ENCODE measurements at places on chromosomes 13 and 19.
A peak's percentile ranks its signal among the peaks of the same experiment; 100 is the strongest.

- DNase-seq: no peak
These were observed 27.4 kb downstream of the TFDP1 start for GRCh38 chr13:113611996-113612395.

- no peak for DNase-seq
These were observed 2.8 kb downstream of the PCDH9 start for GRCh38 chr13:67227131-67227983.

GRCh38 chr13:39538816-39539790 is 63.9 kb downstream of the LHFPL6 start:
- peak; percentile 88 for DNase-seq

DNA sequence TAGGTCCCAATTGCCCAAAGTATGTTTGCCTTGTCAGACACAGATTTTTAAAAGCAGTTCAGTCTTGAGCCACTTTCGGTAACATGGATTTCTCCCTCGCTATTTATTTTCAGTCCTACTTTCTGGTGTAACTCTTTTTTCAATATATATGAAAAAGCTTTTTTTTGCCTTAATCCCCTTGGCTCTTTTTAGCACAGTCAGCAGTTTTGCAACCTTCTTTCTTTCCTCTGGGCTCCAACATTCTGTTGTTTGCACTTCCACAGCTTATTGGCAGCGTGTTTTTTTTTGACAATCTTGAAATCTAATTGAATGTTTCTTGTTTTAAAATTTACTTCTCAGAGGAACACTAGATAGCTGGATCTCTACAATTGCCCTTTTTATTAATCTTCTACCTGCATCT is 429.3 kb upstream of the NBEA start:
- no peak for DNase-seq

- no peak for DNase-seq
These were observed 65.4 kb downstream of the GNG7 start for GRCh38 chr19:2636897-2637683.

DNA sequence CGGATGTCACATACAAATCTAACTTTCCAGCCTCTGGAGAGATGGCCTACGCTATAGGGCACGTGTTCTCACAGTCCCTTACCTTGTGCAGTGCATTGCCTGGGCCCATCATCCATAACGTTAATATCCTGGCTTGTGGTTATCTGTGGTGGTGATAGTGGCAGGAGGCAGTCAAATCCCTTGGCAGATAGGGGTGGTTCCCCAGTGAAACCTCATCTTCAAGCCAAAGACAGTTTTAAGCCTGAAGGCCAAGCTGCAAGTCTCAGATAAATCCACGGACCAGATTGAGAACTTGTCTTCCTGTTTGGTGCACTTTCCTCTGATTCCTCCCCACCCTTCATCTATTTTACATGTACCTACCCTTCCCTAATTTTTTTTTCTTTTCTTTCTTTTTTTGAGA is 4.3 kb upstream of the FBXO17 start:
- DNase-seq: no peak

DNA sequence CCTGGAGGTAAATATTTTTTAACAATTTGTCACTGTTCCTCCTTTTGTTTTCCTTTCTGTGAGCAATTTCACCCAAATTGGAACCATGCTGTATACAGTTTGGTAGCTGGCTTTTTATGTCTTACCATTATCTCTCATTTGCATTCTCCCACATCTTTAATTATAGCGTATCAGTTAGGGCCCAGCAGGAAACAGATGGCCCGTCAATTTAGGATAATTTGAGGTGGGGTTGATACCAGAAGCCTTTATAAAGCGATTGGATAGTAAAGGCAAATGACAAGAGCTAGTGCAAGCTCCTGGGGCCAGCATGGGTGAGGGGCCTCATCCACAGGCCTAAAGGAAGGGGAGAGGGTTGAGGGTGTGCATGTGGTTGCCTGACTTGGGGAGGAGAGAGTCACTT is 3.8 kb upstream of the IFNL4 start:
- DNase-seq: no peak

DNA sequence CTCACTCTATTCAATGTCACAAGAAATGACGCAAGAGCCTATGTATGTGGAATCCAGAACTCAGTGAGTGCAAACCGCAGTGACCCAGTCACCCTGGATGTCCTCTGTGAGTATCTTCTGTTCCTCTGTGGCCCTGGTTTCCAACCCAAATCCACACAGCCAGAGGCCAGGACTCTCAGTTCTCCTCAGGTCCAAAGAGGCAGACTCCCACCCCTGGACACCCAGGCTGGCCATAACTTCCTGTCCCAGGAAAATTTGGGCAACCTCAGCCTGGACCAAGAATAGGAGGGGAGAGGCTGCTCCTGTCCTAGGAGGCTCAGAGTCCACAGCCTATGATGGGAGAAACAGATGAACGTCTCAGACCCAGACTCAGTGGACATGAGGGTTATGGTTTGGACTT is 11.7 kb downstream of the CEACAM5 start:
- no peak for DNase-seq

- DNase-seq: no peak
These were observed 8.9 kb upstream of the AMER2 start for GRCh38 chr13:25180775-25181537.

DNA sequence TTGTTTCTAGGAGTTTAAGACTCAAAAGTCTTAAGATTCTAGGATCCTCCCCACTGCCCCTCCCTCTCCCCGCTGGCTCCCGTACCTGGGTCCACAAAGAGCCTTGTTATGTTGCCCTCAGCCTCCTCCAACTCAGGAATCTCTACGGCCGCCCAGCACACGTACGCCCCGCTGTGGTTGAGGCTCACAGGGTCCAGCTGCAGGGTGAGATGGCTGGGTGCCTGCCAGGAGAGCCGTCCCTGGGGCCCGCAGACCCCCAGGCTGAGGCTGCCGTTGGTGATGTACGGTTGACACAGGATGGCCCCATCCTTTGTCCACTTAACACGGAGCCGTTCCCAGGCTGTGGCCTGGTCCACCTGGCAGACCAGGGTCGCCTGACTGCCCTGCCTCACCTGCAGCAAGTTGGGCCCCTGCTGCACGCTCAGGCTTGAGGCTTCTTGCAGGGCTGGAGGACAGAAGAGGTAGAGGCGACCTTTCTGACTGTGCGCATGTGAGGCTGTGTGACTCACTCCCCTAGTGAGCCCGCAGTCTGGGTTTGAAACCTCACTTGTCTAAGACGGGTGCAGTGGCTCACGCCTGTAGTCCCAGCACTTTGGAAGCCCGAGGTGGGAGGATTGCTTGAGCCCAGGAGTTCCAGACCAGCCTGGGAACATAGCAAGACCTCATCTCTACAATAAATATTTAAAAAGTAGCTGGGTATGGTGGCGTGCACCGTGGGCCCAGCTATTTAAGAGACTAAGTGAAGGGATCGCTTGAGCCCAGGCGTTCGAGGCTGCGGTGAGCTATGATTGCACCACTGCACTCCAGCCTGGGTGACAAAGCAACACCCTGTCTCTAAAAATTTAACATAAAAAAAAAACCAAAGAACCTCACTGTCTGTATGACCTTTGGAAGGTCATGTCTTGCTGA is 4.0 kb downstream of the TMIGD2 start:
- no peak for DNase-seq

- no peak for DNase-seq
These were observed 10.3 kb downstream of the ATG4D start for GRCh38 chr19:10553943-10554381.

DNA sequence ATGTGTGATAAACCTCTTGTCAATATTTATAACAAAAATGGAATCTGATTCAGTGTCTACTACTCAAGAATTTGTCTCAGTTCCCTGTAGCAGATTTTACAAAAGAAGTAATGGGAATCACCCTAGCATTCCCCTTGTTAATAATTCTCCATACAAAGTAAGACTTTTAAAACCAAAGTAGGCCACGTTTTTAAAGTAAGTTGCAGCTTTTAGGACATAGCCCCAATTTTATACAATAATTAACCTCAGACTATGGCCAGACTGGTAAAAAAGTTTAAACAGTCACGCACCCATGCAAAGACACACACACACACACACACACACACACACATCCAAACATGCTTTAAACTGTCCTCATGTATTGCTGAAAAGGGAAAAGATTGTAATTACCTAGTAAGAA is 589.9 kb downstream of the PCDH9 start:
- no peak for DNase-seq

DNA sequence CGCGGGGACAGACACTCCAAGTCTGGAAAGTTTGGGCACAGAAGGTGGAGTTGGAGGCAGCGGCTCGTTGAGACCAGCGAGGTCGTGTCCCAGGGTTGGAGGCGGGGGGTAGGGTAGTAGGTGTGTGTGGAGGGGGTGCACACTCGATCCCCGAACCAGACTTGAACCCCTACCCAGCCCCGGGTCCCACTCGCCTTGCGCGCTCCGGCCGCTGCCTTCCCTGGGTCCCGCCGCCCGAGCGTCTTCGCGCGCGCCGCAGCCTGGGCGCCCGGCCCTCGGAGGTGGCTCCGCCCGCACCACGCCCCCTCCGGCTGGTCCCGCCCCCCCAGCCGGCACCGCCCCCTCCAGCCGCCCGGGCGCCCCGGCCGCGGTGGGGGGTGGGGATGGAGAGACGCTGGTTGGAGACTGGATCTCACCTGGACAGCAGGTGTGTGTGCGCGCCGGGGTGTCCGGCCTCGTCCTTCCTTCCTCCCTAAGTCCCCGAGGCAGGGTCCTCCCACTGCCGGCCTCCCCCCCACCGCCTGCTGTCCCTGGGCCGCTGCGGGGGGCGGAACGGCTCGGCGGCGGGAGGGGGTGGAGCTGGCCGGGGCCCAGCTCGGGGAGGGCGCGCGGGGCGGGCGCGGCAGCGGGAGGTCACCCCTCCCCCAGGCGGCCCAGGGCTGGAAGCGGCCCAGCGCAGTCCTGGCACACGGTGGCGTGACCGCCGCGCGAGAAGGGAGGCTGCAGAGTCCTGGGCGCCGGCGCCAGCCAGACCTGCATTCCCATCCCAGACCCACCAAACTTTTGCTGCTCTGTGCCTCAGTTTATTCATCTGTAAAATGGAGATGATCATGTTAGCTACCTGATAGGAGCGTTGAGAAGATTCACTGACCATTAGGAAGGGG is at the start of gene KANK2:
Gene KANK2 (minus strand): TSS at position 255 of the 884 bp plus-strand sequence. CDS start 3,034 bp downstream, outside the sequence.
- peak; percentile 90 for DNase-seq

- DNase-seq: no peak
These were observed 14.7 kb downstream of the NOVA2 start for GRCh38 chr19:45958769-45959516.

DNA sequence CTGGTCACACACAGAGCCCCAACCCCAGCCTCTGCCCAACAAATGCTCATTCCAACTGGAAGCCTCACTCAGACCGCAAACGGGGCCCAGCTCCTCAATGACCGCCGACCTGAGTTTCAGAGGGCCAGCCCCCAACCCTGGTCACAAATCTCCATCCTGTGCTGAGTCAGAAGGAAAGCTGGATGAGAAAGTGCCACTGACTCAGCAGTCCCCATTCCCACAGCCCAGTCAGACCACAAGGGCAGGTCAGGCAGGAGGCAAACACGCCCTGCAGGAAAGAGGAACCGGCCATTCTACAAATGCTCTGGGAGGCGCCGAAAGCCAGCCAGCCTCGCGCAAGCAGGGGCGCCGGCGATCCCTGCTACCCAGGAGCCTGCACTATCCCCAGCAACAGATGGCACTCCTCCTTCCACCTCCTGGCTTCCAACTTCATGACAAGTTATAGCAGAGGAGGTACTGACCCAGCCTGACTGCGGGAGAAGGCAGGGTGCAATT is 14.1 kb upstream of the PRKD2 start:
- DNase-seq: no peak

DNA sequence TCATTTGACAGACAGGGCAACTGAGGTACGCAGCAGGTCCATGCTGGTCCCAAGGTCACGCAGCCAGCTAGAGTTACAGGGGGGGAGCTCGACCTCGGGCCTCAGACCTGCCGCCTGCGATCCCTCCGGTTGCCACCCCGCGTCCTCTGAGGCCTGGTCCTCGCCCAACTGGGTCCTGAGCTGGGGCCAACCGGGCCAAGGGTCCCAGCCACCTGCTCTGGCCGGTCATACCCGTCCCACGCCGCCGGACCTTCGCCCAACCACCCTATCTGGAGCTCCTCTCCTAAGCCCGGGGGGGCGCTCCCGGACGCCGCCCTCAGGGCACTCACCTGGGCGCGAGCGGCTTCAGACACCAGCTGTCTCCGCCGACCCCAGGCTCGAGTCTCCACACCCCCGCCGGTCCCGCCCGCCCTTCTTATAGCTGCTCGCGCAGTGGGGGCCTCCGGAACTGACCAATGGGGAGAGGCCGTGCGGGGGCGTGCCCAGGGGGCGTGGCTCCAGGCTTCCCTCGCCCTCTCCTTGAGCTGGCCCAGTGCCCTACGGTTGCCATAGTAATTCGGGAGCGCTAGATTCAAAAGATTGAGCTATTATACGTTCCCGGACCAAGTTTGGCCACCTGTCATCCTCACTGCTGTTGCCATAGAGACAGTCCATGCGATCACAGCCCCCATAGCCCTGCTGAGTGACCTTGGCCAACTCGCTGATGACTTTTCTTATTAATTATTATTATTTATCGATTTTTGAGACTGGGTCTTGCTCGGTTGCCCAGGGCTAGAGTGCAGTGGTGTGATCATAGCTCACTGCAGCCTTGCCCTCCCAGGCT is at the start of gene PLIN5:
Gene PLIN5 (minus strand): TSS at position 389 of the 823 bp plus-strand sequence. CDS start 1,150 bp downstream, outside the sequence.
- DNase-seq: peak; percentile 93

- no peak for DNase-seq
These were observed 3.8 kb downstream of the RFXAP start for GRCh38 chr13:36822785-36823184.

DNA sequence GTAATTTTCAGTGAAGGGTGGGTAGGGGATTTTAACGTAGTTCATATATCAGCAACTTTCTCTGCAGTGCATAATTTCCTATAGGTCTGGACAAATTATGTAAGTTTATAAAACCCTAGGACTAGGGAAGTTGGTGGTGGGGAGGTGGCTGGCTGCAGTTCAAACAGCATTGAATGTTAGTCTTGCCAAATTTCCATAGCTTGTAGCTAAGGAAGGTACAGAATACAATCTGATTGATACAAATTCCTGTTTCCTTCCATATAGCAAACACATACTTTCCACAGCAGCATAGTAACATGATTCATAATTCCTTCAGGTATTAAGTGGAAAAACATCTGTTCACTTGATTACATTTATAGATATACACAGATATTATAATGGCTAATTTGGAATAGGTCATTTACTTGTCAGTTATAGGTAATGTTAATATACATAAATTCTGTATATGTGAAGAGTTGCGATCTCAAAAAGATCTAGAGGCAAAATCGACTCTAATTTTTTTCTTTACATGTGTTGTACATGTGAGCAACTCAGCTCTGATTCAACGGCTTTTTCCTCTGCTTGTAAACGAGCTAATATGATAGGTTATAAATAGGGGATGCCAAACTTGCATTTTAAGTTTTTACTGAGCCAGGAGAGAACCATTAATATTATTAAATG is 233.4 kb upstream of the CSNK1A1L start:
- no peak for DNase-seq

DNA sequence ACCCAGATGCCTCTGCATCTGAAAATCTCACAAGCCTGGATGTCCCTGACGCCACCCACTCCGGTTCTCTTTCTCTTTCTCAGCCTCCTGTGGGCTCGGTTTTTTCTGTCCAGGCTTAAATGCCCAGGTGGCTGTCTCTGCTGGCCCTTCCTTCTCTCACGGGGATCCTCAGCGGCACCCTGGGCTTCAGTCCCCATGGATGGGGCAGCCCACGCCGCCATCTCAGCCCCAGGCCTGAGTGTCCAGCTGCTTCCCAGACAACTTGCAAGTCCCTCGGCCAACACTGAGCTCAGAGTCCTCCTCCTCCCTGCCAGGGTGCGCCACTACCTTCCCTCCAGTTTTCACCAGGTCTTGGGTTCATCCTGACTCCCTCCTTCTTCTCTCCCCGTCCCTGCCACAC is 6.4 kb downstream of the FBN3 start:
- DNase-seq: no peak
